Urinary bladder (tissue), 4 donors: ENCODE measurements at places on chromosomes 3 and 15. TPM values are rescaled to one million over a fixed set of nuclear protein-coding genes. Genes with fewer than 3 reads are reported as not detected.

DNA sequence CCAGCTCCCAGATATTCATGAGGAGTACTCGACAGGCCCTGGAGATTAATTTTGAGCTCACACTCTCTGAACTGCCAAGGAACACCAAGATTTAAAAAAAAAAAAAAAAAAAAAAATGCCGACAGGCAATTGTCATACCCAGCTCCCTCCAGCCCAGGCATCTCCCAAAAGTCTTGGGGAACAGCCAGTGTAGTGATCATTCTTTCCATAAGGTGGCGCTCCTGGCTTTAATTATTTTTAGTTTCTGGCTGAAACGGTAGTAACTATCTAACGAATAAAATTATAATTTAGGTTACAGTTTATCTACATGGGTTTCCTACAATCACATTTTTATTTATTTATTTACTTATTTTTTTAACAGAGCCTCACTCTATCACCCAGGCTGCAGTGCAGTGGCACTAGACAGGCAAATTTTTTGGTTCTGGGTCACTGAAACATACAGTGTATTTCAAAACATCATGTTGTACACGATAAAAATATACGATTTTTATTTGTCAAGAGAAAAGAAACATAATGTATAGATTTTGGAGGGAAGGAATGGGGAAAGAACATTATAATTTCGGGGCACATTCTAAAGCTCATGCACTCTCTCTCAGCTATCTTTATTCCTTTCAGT, 157.3 kb downstream of the ADAMTS9 start:
- DNase-seq: no peak

CCDC39 gene
- not detected for total RNA-seq

KNG1 gene
- not detected for total RNA-seq

IL12A gene
- total RNA-seq: 0.58 TPM

SPINK8 gene
- total RNA-seq: not detected
